ENCODE measurements at places on chromosomes 13 and 19.
A peak's percentile ranks its signal among the peaks of the same experiment; 100 is the strongest.

GRCh38 chr13:73194310-73194709, 135.5 kb downstream of the KLF5 start:
- DNase-seq = no peak

DNA sequence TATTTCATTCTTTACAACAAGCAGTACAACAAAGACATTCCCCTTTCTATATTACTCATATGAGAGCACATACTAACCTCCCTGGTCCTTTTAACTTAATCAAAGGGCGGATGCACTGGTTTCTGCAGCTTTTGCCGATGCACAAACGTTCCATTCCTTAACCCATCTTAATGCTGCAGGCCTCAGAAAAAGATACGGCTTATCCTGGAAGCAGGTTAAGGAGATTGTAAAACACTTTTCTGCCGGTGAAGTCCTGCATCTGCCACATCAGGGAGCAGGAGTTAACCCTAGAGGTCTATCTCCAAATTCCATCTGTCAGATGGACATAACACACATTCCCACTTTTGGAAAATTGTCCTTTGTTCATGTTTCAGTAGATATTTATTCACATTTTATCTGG, 11.5 kb upstream of the ZNF814 start:
- DNase-seq = no peak

DNA sequence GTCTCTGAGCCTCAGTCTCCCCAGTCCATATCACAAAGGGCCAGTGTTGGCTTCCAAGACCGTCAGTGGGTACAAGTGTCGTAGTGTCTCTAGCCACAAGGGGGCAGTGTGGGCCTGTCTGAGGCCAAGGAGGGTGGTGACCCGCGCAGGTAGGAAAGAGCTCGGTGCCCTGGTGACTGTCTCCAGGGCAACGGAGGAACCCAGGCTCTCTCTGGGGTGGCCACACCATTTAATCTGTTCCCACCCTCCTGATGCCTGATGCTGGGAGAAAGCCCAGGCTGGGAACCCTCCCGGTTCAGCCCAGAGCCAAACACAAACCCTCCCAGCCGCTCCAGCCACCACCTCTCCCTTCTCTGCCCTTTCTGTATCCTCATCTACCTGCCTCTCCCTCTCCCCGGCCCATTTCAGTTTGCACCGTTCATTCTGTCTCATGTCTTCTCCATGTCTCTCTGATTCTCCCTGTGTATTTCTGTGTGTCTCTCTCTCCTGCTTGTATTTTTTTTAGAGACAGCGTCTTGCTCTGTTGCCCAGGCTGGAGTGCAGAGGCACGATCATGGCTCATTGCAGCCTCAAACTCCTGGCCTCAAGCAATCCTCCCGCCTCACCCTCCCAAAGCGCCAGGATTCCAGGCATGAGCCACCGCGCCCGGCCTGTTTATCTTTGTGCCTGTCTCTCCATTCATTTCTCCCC, 17.5 kb upstream of the MEIS3 start:
- DNase-seq = peak; percentile 82

DNA sequence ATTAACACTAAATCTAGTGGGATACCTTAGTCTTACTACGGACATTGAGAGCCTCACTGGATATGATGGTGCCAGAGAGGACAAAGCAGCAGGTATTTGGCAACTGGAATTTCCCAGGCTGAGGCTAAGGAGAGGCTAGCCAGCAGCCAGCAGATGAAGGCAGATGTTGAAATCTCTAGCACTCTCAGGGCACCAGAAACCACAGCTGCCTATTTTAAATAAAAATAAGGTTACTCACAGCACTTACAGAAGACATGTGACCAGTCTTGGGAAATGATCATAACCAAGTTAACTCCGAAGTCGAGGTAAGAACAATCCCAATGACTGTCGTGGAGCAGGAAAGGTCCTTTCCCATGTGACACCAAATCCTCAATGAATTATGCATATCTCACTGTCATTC, 1726.0 kb downstream of the EFNB2 start:
- no peak for DNase-seq

GRCh38 chr13:90577726-90578125, 769.8 kb upstream of the MIR17HG start:
- no peak for DNase-seq

- DNase-seq = peak; percentile 26
Measured at GRCh38 chr19:56111601-56112312, 9.3 kb downstream of the ZNF787 start.

GRCh38 chr13:36310417-36311108, 12.9 kb upstream of the CCDC169 start:
- DNase-seq = no peak

- no peak for DNase-seq
Measured at GRCh38 chr19:40191836-40192646, 815 bp downstream of the MAP3K10 start.

- DNase-seq = peak; percentile 28
Measured at GRCh38 chr19:38264486-38265212, at the start of gene SPINT2. Gene SPINT2 (plus strand): TSS chr19:38264573. CDS start chr19:38264893, 320 bp downstream.

DNA sequence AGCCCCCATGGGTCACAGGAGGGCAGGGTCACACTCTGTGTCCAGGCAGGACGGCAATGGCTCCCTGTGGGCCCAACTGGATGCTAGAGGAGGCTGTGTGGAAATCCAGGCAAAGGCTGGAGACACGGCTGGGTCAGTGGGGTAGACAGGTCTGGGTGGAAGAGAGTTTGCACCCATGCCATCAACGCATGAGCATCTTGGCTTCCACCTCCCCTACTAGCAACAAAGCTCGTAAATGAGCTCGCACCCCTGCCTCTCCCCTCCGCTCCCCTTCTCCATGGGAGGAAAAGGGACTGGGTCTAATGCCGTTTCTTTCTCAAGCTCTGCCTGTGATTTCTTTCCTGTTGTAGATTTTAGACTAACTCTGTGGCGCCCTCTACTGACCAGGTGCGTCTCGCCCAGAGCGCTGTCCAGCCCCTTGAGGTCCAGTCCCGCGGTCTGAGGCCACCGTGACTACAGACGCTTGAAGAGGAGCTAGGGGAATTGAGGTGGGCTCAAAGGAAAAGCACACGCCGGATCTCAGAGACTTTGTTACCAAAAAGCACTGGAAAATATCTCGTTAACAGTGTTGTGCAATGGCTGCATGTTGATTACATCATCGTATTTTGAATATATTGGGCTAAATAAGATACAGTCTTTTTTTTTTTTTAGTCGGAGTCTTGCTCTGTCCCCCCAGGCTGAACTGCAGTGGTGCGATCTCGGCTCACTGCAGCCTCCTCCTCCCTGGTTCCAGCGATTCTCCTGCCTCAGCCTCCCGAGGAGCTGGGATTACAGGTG, 50.7 kb upstream of the USP29 start:
- no peak for DNase-seq

GRCh38 chr13:28041501-28041900, 53.0 kb upstream of the URAD start:
- no peak for DNase-seq

- DNase-seq = no peak
Measured at GRCh38 chr13:96071504-96071903, 18.3 kb upstream of the UGGT2 start.

- no peak for DNase-seq
Measured at GRCh38 chr13:81686877-81687276, 1346.0 kb upstream of the SPRY2 start.

- no peak for DNase-seq
Measured at GRCh38 chr13:90485436-90485835, 862.1 kb upstream of the MIR17HG start.

GRCh38 chr19:50850738-50851137, 4.0 kb upstream of the KLK3 start:
- DNase-seq = no peak

GRCh38 chr13:95138876-95139585, 162.2 kb downstream of the ABCC4 start:
- DNase-seq = no peak

GRCh38 chr19:35216833-35217648, 11.5 kb downstream of the FAM187B start:
- peak; percentile 59 for DNase-seq

- DNase-seq = peak; percentile 22
Measured at GRCh38 chr13:99501848-99502301, 603 bp downstream of the TM9SF2 start.

DNA sequence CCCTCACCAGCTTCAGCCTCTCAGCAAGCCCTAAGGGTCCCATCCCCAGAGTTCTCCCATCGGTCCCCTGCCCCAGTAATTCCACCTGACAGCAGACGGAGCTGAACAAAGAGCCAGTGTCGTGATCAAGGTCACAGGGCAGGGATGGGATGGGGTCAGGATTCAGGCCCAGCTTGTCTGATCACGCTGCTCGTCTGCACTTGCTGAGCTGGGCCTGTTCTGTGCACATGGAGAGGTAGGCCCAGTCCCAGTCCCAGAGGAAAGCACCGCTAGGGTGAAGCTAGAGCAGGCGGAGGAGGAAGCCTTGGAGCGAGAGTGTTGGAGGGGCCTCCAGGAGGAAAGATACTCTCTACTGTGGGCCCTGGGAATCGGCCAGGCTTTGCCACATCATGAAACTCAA, 7.1 kb upstream of the RBM42 start:
- no peak for DNase-seq

GRCh38 chr13:30429235-30429634, 6.9 kb downstream of the UBE2L5 start:
- DNase-seq = no peak

Measured in CD4-positive, alpha-beta T cell treated with Interleukin-15 for 4 hours (primary cell).